ENCODE measurements at places on chromosomes 11 and 22. TPM values are rescaled to one million over a fixed set of nuclear protein-coding genes. Genes with fewer than 3 reads are reported as not detected.

The APOL6 gene
- total RNA-seq = 64.1 TPM

The OR2D2 gene
- not detected for total RNA-seq

The NLRP14 gene
- 0.19 TPM for total RNA-seq

The CARD18 gene
- total RNA-seq = not detected

The ZBED5 gene
- 31.3 TPM for total RNA-seq

The EI24 gene
- 105 TPM for total RNA-seq

The IFITM10 gene
- 1.3 TPM for total RNA-seq

The FAM181B gene
- total RNA-seq = not detected

The C11orf52 gene
- not detected for total RNA-seq

The CTSD gene
- total RNA-seq = 526 TPM

The TSPAN18 gene
- 3.6 TPM for total RNA-seq

The CHRM4 gene
- not detected for total RNA-seq

The PATE2 gene
- not detected for total RNA-seq

The TMEM134 gene
- total RNA-seq = 85.5 TPM

The SREBF2 gene
- 26.9 TPM for total RNA-seq

The TH gene
- not detected for total RNA-seq

The CBX7 gene
- total RNA-seq = 40.3 TPM

The ZDHHC24 gene
- total RNA-seq = 13.6 TPM

The TP53AIP1 gene
- total RNA-seq = not detected

The KREMEN1 gene
- total RNA-seq = 7.6 TPM

The CYTH4 gene
- 40.3 TPM for total RNA-seq

The PI4KA gene
- total RNA-seq = 67.3 TPM

The PHLDA2 gene
- not detected for total RNA-seq

The TMPRSS5 gene
- total RNA-seq = not detected

The OR51E2 gene
- not detected for total RNA-seq

The DDTL gene
- total RNA-seq = not detected

The OR56A5 gene
- not detected for total RNA-seq

The TEX54 gene
- total RNA-seq = not detected

The KCNJ11 gene
- 0.66 TPM for total RNA-seq

The SYT13 gene
- total RNA-seq = not detected

The GGT5 gene
- 60.7 TPM for total RNA-seq

The DEPDC7 gene
- total RNA-seq = not detected

The MS4A1 gene
- total RNA-seq = not detected

The CABP7 gene
- not detected for total RNA-seq

The MIAT gene
- total RNA-seq = 1.5 TPM

The KIRREL3 gene
- not detected for total RNA-seq

The RCOR2 gene
- total RNA-seq = not detected

The PIH1D2 gene
- 4.1 TPM for total RNA-seq
